ENCODE measurements at places on chromosomes 16 and 17.

GRCh38 chr16:588889-589657 lies 793 bp upstream of the RAB40C start:
- peak; percentile 71 for DNase-seq

GRCh38 chr16:27947696-27948095 lies 115.8 kb downstream of the GSG1L start:
- DNase-seq: no peak

DNA sequence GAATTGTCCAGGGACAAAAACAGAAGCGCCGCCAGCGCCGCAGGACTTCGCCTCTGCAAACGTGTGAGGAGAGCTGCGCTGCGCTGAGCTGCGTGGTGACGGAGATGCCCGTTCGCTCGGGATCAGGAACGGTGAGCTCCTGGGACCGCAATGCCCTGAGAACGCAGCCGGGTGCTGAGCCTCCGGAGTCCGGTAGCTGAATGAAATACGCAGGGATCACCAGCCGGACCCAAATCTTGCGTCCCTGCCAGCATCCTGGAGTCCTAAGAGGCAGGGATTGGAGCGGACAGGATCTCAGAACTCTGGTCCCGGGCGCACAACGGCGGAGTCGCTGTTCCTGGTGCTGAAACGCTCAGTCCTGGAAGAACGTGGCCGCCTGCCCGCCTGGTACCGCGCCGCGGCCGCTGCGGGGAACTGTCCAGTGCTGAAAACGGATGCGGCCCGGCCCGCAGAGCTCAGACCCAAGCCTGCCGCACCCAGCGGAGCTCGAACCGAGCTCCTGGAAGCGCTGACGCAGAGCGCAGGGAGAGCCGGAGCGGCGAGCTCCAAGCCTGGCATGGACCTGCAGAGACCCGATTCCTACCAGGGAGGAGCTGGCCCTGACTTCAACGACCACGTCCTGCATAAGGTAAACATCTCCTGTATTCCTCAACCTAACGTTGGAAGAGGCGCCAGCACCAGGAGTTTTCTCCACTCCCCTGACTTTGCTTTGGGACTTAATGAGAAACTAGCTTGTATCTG lies 41.5 kb downstream of the CD300LF start:
- DNase-seq: peak; percentile 59

DNA sequence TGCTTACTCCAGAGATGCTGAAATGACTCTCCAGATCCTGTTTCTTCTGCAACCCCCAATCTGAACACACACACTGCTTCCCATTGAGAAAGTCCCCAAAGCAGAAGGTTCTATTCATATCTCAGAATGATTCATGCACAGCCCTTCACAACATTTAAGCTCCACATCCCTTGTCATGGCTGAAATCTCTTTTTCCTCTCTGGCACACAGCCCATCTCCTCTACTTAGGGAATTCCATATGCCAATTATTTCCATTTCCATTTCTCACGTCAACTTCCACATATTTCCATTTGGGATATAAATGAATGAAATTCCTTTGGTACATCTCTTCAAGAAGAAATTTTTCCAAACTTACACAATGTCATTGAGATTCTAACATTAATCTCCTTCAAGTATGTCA lies 119.6 kb downstream of the CDH11 start:
- no peak for DNase-seq

DNA sequence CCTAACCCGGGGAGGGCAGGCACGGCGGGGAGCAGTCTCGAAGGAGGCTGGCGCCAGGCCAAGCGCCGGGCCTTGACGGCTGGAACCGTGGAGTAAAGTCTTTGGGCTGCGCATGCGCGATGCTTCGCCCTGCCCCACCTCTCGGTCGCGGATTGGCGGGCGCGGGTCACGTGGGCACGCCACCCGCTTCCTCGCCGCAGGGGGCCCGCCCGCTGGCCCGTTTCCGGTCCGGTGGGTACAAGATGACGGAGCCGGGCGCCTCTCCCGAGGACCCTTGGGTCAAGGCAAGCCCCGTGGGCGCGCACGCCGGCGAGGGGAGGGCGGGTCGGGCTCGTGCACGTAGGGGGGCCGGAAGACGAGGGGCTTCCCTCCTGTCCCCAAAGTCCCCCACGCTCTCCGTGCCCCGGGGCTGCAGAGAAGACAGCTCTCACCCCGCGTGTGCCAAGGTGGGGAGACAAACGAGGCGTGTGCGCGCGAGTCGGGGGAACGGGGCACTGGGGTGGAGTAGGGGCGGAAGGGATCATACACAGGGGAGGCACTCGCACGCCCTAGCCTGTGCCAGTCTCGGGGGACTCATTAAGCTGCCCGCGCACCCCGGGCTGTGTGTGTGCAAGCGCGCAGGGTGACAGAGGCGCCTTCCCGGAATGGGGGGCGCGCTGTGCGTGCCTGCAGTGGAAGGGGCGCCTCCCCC lies at the start of gene MLX:
Gene MLX, plus strand, starts transcription at position 218 of the 691 bp plus-strand sequence. Its CDS starts 25 bp downstream, at position 243.
- DNase-seq: peak; percentile 95

Data from NCI-H510A treated with DMSO at 0.1 percent for 48 hours (cell line).